ENCODE measurements at places on chromosomes 4 and X.

GRCh38 chr4:103754844-103755243 is 35.1 kb upstream of the TACR3 start:
- DNase-seq, result no peak

DNA sequence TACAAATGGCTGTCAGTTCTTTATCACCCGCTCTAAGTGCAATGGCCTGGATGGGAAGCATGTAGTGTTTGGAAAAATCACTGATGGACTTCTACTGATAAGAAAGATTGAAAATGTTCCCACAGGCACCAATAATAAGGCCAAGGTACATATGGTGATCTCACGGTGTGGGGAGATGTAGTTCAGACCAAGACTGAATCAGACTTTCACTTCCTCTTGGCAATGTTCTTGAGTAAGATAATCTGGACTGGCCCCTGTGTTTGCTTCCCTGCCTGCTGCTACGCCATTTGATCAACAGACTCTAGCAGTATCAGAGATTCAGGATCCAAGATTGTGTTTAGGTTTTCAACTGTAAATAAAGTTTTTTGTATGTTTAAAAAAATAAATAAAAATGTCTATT is 682.2 kb upstream of the AMOT start:
- DNase-seq, result no peak

- DNase-seq, result no peak
Observed at GRCh38 chr4:14529653-14530052, 472.6 kb upstream of the CPEB2 start.

- no peak for DNase-seq
Observed at GRCh38 chrX:154352012-154352401, 22.4 kb downstream of the FLNA start.

GRCh38 chr4:122689972-122690371 is 42.5 kb upstream of the BBS12 start:
- DNase-seq, result no peak

- DNase-seq, result no peak
Observed at GRCh38 chr4:12138488-12138887, 709.8 kb upstream of the HS3ST1 start.

- no peak for DNase-seq
Observed at GRCh38 chr4:184424993-184425758, 49.2 kb downstream of the IRF2 start.

DNA sequence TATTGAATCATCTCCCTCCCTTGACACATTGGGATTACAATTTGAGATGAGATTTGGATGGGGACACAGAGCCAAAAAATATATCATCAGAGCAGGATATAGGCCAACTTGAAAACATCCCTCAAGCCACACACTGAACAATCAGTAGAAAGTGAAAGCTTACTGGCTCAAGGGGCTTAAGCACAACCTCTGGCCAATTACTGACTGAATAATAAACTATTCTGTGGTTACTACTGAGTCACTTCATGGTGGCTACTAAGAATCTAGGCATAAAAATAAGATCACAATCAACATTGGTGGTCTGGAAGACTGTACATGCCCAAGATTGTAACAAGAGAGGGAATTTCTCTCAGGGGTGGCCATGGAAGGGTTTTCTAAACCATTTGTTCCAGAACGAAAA is 27.4 kb upstream of the GPR174 start:
- DNase-seq, result no peak

DNA sequence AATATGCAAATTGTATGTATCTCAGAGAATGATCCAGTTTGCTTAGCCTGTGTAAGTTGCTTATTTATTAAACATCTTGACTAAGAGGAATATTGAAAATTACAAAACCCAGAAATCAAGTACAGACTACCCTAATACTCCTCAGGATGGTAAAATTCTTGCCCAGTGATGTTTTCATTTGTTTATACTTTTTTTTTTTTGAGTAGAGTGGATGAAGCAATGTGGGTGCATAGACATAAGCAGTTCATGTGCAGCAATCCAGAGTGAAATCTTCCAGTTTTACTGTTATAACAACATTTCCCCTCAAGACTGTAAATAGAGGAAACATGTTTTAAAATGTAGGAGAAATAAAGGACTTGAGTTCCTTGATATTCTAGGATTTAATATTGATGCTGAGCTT is 4.7 kb downstream of the GLRB start:
- no peak for DNase-seq

GRCh38 chr4:180041576-180041975 is 2201.6 kb upstream of the TENM3 start:
- no peak for DNase-seq

GRCh38 chr4:119299260-119299671 is 22.7 kb downstream of the FABP2 start:
- no peak for DNase-seq

Measured in posterior cingulate gyrus (tissue), 11 donors.